ENCODE measurements at places on chromosomes 7 and 10.

DNA sequence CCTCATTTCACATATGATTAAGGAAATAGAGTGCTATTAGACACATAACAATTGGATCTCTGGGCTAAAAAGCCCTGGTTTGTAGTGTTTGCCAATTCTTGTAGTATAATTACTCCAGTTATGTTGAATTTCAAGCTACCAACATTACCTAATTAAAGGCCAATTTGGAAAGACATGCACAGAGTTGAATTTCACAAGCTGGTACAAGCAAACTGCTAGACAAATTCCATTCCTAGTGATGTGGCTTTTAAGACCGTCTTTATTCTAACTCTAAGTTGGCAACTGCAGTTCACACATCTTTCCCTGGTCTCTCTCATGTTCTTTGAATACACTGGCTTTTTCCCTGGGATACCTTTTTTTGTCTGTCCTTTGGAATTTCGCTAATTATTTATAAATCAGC is 384.1 kb upstream of the CNTNAP2 start:
- DNase-seq, result no peak

DNA sequence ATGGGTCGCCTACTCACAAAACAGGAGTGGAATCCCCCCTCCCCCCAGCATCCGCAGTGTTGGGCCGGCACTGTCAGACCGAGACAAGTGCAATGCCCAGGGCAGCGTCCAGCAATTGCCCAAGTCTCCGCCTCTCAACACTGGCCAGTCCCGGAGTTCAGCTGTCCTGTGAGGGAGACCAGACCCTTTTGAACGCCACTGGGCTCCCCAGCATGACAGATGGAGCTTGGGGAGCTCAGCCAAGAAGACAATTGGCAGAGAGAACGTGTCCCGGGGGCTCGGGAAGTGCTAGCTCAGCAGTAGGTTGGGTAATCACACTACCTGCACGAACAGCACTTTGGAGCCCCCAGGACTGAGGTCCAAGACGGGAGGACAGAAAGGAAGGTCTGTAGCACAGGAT is 4.7 kb downstream of the COPS6 start:
- DNase-seq, result no peak

DNA sequence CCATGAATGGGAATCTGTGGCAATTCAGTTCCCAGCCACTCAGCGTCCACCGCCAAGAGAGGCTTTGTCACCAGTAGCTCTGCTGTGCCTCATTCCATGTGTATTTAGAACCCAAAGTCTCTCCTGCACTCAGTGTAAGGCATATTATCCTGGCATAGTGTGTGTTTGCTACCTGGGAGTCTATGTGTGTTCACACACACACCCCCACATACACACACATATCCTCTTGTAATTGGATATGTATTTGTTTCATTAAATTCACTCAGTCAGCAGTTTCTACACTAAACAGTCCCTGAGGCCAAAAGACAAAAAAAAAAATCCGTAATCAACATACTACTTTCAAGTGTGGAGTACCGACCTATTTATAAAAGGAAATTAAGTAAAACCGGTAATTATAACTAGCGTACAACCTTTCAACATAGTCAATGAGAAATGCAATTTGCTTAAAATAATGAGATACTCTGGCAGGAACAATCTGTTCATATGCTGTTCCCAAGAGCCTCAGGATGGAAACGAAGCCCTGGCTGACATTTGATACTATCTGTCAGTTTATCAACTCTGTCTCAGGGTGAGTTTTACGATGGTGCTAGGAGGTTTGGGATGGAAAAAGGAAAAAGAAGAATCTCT is 425.8 kb upstream of the CELF2 start:
- no peak for DNase-seq

GRCh38 chr7:120089968-120090367 is 183.0 kb upstream of the KCND2 start:
- peak; percentile 1 for DNase-seq

- DNase-seq, result peak; percentile 30
Measured at GRCh38 chr10:97072851-97073665, 112.7 kb downstream of the SLIT1 start.

- DNase-seq, result no peak
Measured at GRCh38 chr10:131553121-131553520, 241.6 kb upstream of the TCERG1L start.

DNA sequence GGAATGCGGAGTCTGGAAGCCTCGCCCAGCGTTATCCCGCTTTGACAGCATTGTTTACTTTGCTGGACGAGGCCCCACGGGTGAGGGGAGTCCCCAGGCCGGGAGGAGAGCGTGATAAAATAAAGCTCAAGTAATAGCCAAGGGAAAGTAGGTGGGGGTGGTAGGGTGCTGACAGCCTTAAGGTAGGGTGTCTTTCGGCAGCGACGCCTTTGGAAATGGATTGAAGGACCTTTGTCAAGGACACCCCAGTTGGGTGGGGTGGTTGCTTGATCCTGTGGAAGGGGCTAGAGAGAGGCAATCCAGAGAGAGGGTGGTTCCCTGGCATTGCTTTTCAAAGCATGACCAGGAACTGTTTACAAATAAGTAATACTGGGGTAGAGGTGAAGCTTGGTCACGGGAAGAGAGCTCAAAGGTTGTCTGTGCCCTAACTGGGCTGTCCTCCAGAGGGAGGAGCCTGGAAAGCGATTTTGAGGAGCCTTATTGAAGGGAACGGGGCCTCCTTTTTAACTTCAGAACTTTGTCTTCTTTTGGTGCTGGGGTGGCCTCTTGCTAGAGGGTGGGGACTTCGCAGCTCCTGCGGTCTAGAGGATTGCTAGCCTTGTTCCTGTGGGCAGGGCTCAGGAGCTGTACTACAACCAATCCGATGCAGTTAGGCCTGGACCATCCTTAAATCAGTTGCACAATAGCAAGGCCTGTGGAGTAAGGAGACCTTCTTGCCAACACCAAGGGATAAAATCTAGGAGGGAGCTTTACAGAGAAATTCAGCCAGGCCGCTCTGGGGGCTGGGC is 1.3 kb downstream of the EIF4EBP2 start:
- peak; percentile 88 for DNase-seq

DNA sequence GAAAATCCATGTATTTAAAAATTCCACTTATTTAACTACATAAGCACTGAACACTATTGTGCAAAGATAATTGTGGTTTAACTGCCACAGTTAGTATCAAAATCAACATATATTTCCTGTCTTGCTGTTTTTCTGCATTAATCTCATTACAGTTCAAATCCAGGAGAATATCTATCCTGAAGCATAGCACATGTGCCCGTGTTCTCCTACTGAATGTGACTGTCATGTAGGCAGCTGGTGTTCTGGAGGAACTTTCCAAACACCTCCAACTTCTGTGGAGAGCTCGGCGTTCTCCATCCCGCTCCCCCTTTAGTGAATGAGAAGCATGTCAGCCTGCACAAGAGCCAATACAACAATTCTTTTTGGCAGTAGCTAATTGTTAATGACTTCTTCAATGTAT is 76.4 kb upstream of the IKZF1 start:
- DNase-seq, result no peak

- no peak for DNase-seq
Measured at GRCh38 chr7:10855583-10855982, 118.1 kb upstream of the PHF14 start.

DNA sequence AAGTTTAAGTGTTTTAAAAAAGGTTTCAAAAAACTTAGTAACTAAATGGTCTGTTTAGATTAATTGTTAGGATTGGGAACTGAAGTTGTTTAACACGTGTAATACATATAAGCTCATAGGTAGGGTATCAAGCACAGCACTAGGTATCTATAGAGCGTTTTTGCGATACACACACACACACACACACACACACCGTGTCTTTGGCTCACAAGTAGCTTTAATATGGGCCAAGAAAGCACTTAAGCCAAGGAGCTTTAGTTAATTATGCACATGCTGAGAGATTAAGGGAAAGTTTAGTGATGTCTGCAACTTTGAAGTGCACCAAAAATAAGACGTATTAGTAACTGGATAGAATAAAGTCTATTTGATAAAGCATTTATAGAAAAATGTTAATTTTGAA is 93.8 kb upstream of the CNTNAP2 start:
- no peak for DNase-seq

GRCh38 chr10:5545011-5545410 is 20.2 kb downstream of the CALML3 start:
- no peak for DNase-seq

GRCh38 chr7:77794000-77794399 is 4.2 kb downstream of the TMEM60 start:
- no peak for DNase-seq

GRCh38 chr10:16941870-16942269 is 124.6 kb upstream of the RSU1 start:
- no peak for DNase-seq

GRCh38 chr7:491958-492713 is 27.5 kb downstream of the PDGFA start:
- no peak for DNase-seq

DNA sequence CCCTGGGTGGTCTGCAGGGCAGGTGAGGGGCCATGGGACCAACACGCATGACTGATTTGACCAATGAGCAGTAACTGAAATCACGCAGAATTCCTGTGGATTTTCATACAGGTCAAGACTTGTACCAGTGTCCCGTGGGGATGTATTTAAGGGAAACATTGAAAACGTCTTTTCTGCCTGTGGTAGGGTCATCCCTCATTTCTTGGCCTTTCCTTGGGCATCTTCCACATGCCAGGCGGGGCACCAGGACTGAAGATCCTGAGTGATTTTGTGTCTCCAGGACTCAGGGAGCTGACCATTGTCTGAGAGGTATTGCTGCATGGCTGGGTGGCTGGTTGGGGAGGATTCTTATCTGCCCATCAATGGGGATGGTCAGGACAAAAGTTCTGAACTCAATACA is 289.0 kb downstream of the GLRX3 start:
- DNase-seq, result no peak

GRCh38 chr7:88396295-88396947 is 89.7 kb upstream of the STEAP4 start:
- DNase-seq, result no peak

- DNase-seq, result no peak
Measured at GRCh38 chr7:11767148-11767547, 64.8 kb downstream of the THSD7A start.

GRCh38 chr7:74617180-74617744 is 40.3 kb upstream of the GTF2I start:
- no peak for DNase-seq

DNA sequence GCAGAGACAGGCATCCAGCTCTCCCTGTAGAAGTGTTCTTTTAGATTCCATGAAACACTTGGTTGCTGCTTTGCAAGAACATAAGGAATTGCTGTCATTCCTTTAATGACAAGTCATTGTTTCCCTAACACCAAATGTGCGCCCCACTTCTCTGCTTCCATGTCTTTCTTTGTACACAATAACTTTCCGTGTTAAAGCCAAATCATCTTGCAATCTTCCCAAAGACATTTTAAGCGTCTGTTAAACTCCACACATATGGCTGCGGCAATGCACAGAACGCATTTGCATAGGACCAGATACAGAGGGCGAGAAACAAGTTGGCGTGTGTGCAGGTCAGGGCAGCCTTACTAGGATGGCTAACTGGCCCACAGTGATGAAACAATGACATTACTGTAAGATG is 399.3 kb upstream of the PRKCQ start:
- no peak for DNase-seq

DNA sequence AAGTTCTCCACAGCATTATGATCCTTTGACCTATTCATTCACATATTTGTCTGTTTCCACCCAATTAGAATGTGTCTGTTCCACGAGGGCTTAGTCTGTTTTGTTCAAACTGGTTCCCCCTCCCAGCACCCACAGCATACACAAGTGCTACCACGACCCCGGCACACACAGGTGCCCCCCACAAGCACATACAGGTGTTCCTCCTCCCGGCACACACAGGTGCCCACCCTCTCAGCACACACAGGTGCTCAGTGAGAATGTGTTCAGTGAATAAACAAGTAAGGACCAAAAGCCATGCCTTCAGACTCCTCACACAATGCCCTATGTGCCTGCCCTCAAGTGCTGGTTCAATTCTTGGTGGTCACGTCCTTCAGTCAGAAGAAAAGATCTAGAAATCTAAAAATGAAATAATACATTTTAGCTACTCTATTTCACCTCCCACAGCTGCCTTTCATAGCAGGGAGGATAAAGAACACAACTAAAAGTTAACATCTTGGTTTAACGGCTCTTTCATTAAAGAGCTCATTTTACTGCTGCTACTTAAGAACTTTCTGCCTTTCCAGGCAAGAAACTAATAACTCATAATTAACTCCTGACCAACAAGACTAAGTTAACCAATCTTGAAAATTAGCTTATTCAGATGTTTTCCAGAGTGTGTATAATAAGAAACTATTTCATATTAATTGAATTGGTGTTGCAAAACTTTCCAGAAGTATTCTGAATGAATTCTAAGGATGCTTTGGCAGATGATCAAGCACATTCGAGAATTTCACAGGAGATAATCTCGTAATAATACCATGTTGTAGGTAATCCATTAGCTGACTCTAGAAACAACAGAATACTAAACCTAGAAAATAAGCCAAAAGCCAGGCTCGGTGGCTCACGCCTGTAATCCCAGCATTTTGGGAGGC is 2.3 kb downstream of the DNMBP start:
- no peak for DNase-seq

- no peak for DNase-seq
Measured at GRCh38 chr7:101567230-101567629, 61.9 kb downstream of the MYL10 start.

DNA sequence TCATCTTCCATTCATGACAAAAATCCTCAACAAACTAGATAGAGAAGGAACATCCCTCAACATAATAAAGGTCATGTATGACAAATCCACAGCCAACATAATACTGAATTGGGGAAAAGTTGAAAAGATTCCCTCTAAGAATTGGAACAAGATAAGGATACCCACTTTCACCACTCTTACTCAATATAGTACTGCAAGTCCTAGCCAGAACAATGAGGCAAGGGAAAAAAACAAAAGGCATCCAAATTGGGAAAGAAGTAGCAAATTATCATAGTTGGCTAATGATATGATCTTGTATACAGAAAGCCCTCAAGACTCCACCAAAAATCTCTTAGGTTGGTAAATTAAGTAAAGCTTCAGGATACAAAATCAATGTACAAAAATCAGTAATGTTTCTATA is 4.7 kb downstream of the POT1 start:
- no peak for DNase-seq

DNA sequence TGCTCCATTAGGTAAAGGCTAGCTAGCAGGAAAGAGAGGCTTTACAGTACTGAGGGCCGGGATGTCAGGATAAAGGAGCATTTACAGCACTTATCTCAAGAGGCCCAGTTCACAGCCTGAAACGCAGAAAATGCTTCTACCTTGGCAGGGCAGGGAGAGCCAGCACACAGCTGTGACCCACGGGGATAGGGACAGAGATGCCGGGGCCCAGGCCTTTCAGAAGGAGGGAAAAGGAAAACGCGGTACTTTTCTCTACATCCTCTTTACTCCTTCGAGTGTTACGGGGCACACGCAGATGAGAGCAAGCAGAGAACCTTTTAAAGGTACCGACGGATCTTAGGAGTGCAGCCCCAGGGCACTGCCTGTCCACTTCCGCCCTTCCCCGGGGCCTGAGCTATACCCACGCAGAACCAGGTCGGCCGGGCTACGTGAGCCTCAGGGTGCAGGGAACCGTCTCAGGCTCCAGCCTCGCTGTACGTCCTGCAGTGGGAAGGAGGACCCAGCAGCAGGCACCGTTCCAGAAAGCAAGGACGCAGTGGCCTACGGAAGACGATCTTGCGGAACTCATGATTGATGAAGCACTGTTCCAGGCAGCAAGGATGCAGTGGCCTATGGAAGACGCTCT is 232.3 kb downstream of the ELFN1 start:
- no peak for DNase-seq
